ENCODE measurements at places on chromosomes 2 and 18. TPM values are rescaled to one million over a fixed set of nuclear protein-coding genes. Genes with fewer than 3 reads are reported as not detected.
A peak's percentile ranks its signal among the peaks of the same experiment; 100 is the strongest.

Gene CCDC74B
- 0.72 TPM for total RNA-seq

DNA sequence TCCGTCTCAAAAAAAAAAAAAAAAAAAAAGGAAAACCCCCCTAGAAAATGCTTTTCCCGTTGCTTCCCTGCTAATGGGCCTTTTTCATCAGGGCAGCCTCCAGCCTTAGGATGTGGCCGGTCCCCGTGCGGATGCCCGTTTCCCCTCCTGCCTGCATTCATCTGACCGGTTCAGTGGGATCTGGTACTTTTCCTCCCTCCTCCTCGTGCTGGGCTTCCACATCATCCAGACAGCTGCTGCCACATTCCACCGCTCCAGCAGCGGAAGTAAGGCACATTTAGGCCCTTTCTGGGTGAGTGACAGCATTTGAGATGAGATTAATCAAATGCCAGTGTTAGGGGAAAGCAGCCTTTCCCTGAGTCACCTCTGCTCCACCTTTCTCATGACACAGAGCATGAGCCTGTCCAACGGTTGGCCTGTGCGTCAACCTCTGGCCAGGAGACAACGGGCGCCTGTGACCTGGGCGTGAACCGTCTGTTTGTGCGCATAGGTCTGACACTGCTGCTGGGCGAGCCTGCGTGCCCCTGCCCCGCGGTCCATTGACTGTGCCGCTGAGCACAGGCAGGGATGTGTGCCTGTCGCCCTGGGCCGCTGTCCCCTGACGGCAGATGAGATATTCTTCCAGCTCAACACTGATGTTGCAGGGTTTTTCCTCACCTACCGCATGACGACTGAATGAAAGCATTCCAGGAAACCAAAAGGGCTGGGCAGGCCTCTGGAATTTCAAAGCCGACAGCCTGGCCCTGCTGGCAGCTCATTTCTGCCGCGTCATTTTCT lies 174.0 kb downstream of the TGIF1 start:
- peak; percentile 98 for DNase-seq

DNA sequence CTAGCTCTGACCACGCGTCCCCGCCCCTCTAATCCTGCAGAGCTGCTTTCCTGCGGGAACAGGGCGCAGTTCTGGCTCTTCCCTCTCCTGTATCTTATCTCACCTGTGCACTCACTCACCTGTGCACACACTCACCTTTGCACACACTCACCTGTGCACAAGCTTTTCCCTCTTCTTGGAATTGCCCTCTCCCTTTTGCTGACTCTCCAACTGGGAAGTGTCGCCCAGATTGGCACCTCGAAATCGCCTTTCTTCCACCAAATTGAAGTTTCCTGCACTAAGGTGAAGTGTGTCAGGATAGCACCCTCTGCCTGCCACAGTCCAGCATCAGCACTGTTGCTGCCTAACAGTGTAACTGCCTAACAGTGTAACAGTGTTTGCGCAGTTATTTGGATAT lies 566 bp upstream of the CMPK2 start:
- peak; percentile 48 for DNase-seq

GRCh38 chr2:69034122-69034521 lies 21.1 kb downstream of the ANTXR1 start:
- no peak for DNase-seq

Gene DLX1
- 7.8 TPM for total RNA-seq

- no peak for DNase-seq
These were observed 124.3 kb downstream of the TRIB2 start for GRCh38 chr2:12841021-12841420.

DNA sequence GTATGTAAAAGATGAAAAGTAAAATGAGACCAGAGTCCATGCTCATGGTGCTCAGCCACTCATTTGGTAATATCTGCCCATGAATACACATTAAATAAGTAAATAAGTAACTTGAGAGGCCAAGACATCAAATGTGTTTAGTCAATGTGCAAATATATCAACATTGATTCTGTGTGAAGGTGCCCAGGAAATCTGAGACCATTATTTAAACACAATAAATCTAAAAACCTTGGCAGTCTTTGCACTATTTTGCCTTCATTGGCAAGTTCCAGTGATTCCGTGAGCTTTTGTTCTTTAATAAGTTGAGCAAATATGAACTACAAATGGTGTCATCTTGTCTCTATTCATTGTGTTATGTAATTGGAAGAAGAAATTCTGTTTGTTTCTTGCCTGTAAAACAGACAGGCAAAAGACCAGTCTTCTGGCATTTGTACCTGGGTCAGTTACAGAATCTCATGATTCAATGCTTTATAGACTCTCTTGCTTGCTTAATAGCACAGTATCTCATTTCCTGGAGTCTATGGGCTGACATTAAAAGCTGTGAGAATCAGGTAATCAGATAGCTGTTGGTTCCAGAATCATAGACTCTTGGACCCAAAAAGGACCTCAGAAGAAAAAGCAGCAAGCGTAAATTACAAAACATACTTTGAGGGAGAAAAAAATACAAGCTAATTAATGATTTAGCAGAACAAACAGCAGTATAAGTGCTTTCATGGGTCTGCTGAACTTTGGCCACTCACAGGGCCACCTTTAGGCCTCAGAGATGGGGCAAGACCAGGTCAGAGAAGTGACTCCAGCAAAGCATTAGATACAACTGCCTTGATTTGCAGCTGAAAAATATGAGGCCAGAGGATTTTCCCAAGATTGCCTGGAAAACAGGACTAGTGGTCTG lies 20.0 kb upstream of the SERPINB3 start:
- DNase-seq = no peak

Gene LRRC30
- total RNA-seq = not detected

- no peak for DNase-seq
These were observed 247.8 kb upstream of the NCKAP5 start for GRCh38 chr2:133816037-133816436.

Gene CIDEA
- total RNA-seq = not detected

DNA sequence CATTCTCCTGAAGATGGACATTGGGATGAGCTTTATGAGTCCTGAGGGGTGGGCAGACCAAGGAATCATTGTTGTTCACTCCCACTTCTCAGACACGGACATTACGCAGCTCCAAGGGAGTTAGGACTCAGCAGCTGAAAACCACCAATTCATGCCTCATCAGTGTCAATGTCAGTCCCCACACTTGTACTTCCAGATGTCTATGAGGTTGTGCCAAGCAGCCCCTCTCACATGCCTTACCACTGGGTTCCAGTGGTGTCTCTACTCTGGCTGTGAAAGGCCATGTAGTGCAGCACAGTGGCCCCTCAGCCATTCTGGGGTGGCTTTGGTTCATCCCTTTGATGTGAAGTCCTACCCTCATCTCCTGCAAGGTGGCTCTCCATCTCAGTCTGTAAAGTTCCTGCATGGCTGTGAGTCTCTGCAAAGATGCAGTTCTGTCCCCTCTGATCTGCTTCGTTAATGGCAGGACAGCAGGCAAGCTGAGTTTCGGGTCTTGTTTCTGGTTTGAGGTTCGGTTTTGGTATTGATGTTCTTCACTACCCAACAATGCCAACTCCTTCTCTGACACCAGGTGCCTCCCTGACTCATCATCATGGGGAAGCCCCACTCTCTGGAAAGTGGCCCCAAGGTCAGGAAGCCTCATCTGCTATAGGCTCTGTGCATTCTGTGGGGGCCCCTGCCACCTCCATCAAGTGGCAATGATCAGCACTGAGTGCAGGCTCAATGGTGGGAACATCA lies 14.0 kb upstream of the COL6A3 start:
- no peak for DNase-seq

DNA sequence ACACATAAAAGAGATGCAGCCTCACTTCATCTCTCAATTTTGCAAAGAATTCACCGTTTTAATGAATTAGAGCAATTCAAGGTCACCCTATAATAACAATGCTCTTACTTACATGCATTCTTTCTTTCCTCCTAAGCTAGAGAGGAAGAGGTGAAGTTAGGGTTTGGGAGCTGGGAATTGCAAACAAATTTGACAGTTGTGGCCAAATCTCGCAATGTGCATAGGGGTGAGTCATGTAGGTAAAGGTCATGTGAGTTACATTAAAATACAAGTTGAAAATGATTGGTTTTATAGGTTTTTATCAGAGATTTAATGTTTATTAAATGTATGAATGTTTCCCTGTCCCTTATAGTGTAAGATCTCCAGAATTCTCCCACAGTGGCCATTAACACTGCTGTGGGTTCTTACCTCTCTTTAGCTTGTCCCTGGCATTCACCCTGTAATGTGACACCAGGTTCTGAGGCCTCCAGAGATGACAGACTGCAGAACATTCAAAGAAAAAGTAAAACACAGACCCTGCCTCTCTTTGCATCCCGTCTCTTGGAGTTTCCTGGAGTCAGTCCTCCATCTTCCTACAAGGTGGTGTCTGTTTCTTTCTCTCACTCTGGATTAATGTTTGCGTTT lies 53.7 kb upstream of the LGALSL start:
- no peak for DNase-seq

Gene C2orf80
- total RNA-seq = not detected

Gene PROC
- not detected for total RNA-seq

DNA sequence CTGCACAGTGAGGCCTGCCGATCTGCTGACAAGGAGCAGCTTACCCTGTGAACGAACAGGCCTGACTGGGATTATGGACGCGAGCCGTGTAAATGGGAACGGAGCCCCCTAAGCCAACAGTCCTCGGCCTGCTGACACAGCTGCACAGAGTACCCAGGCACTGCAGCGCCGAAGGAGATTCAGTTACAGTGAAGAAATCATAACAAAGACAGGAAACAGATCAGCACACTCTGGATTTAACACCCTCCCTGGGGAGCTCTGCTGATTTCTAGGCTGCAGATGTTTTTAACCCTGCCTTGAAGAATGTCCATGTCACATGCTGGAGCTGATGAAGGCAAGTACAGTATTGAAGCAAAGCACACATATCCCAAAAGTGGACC lies 43.4 kb downstream of the COLEC12 start:
- no peak for DNase-seq

Measured in RPMI7951 (cell line).